ENCODE measurements at places on chromosomes 1 and 21. TPM values are rescaled to one million over a fixed set of nuclear protein-coding genes. Genes with fewer than 3 reads are reported as not detected.

- H3K27ac ChIP-seq: no peak overlapping the region
- DNase-seq: no peak
- H3K27me3 ChIP-seq: no peaks in the 10 kb centered on the region
These were observed 63.4 kb downstream of the LBR start for GRCh38 chr1:225364439-225364838.

GRCh38 chr1:64505944-64506655, 36.2 kb downstream of the CACHD1 start:
- peaks cover 14% of the 10 kb centered on the region for H3K4me1 ChIP-seq
- no peaks in the 10 kb centered on the region for H3K36me3 ChIP-seq
- no peak overlapping the region for H3K27ac ChIP-seq

GRCh38 chr1:6317098-6317760, 56.3 kb upstream of the GPR153 start:
- no peaks in the 10 kb centered on the region for H3K4me1 ChIP-seq
- peak; percentile 26 for DNase-seq
- no peak overlapping the region for H3K4me3 ChIP-seq
- no peaks in the 10 kb centered on the region for H3K27me3 ChIP-seq
- H3K36me3 ChIP-seq: no peaks in the 10 kb centered on the region
- peak overlapping the region; percentile 58 for H3K27ac ChIP-seq

GRCh38 chr1:183593356-183593755, 3.1 kb upstream of the NCF2 start:
- no peak for DNase-seq
- no peak overlapping the region for H3K27ac ChIP-seq
- H3K4me1 ChIP-seq: peaks cover 32% of the 10 kb centered on the region
- H3K36me3 ChIP-seq: no peaks in the 10 kb centered on the region

DNA sequence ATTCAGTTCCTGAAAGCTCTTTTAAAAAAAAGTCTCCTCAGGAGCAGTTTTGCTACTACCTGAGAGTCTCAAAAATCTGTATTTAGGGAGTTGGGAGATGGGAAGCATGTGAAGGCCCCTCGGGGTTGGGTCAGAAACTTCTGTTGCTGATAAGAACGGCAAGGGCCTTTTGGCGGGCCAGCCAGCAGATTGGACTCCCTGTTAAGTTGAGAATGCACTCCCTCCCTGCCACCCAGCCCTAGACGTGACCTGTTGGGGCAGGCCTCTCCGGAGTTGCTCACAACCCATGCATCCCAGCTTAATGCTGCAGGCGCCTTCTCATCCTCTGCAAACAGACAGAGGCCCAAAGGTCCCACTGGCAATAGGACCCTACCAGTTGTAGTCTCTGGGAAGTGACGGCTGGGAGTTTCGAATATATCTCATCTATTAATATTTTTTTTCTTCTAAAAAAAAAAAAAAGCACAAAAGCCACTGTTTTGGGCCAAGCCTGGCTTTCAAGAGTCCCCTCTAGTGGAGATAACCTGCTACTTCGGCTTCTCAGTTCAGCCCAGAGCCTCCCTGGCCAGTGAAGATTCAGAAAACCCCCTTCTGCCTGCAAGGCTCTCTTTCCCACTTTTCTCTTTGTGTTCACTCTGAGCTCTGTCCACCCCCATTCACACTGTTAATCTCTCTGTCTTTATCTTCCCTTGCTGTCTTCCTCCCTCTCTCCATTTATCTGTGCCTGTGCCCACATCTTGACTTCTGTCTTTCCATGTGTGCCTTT, 5.3 kb downstream of the PLXNA2 start:
- H3K4me3 ChIP-seq: no peak overlapping the region
- H3K27ac ChIP-seq: no peak overlapping the region
- H3K27me3 ChIP-seq: no peaks in the 10 kb centered on the region
- DNase-seq: no peak
- H3K36me3 ChIP-seq: no peaks in the 10 kb centered on the region

GRCh38 chr1:193448682-193449461, 262.5 kb upstream of the B3GALT2 start:
- no peak for DNase-seq
- H3K27ac ChIP-seq: no peak overlapping the region
- H3K4me3 ChIP-seq: no peak overlapping the region
- no peaks in the 10 kb centered on the region for H3K36me3 ChIP-seq
- H3K27me3 ChIP-seq: no peaks in the 10 kb centered on the region

- peaks cover 5% of the 10 kb centered on the region for H3K4me1 ChIP-seq
- DNase-seq: peak; percentile 66
- peaks cover 4% of the 10 kb centered on the region for H3K27me3 ChIP-seq
- H3K27ac ChIP-seq: no peak overlapping the region
These were observed 31.1 kb upstream of the HSD3B1 start for GRCh38 chr1:119475866-119476439.

- no peak overlapping the region for H3K27ac ChIP-seq
- no peaks in the 10 kb centered on the region for H3K4me1 ChIP-seq
- no peak for DNase-seq
- H3K4me3 ChIP-seq: no peak overlapping the region
- no peaks in the 10 kb centered on the region for H3K36me3 ChIP-seq
These were observed 24.1 kb upstream of the MYCL start for GRCh38 chr1:39925721-39926342.

- H3K27ac ChIP-seq: peak overlapping the region; percentile 47
- peak; percentile 46 for DNase-seq
- H3K4me3 ChIP-seq: peak overlapping the region; percentile 90
- 0 out of 2 replicates have a peak, but pooled peaks cover 4% of the 10 kb centered on the region for H3K4me1 ChIP-seq
- no peaks in the 10 kb centered on the region for H3K36me3 ChIP-seq
These were observed 64.9 kb upstream of the FCGR2A start for GRCh38 chr1:161440312-161440894.

GRCh38 chr1:18568489-18568888, 62.2 kb upstream of the PAX7 start:
- DNase-seq: no peak
- H3K4me3 ChIP-seq: no peak overlapping the region
- peaks cover 28% of the 10 kb centered on the region for H3K27me3 ChIP-seq
- H3K4me1 ChIP-seq: no peaks in the 10 kb centered on the region

DNA sequence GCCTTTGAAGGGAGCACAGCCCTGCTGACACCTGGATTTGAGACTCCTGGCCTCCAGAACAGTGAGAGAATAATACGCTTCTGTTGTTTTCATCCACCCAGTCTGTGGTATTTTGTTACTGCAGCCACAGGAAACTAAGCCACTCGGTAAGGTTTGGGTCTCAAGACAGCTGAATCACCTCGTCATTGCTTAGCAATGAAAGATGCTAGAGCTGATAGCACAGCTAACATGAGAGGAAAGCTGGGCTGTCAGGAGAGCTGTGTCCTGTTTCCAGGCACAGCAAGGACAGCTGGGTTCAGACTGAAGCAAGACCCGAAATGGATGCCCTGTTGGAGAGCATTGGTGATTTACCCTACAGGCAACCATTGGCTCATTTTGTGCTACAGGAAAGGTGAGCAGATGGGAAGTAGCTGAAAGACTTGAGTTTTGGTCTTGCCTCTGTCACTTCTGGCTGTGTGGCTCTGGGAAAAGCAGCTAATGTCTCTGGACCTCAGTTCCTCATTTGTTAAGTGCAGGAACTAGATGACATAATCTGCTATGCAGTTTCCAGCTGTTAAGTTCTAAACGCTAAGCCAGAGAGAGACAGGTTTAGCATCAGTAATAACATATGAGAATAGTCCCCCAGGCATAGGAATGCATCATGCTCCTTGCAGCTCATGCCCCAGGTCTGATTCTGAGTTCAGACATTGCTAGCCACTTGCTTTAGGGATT, 58.0 kb downstream of the CLIC6 start:
- H3K36me3 ChIP-seq: no peaks in the 10 kb centered on the region
- peak; percentile 35 for DNase-seq
- no peaks in the 10 kb centered on the region for H3K27me3 ChIP-seq
- no peaks in the 10 kb centered on the region for H3K4me1 ChIP-seq

GRCh38 chr1:30446508-30446907, 276.9 kb downstream of the MATN1 start:
- H3K4me1 ChIP-seq: no peaks in the 10 kb centered on the region
- no peak overlapping the region for H3K4me3 ChIP-seq
- DNase-seq: no peak
- H3K27ac ChIP-seq: no peak overlapping the region
- H3K27me3 ChIP-seq: no peaks in the 10 kb centered on the region

DNA sequence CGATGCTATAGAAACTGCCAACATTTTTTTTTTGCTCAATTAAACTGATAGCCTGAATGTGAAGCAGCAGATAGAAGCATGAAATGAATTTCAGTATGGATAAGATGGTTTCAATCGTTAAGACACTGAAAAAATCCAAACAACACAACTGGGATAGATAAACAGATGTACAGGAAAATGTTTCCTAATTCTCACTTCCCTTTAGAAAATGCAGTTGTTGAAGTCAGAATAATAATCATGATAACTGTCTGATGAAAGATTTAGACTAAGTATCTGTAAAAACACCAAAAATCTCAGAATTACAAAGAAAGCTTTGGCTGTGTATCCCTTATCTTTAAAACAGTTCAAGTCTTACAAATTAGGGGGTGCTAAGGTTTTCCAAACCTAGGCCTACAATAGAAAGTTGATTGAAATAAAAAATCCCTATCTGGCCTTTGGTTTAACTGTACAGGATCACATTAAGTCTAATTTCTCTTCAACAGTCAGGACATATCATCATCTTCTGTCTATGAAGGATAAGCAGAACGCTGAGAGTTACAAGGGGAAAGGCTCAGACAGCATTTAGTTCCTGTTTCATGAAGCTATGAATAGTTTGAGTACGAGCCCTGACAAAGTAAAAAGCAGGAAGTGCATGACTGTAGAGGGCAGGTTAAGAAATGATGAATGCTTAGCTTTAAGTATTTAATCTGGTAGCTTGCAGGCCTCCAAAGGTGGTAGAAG, 203.2 kb downstream of the APP start:
- H3K27me3 ChIP-seq: no peaks in the 10 kb centered on the region
- peaks cover 18% of the 10 kb centered on the region for H3K4me1 ChIP-seq
- no peak overlapping the region for H3K4me3 ChIP-seq
- H3K27ac ChIP-seq: no peak overlapping the region
- peaks cover 7% of the 10 kb centered on the region for H3K36me3 ChIP-seq
- no peak for DNase-seq

- no peaks in the 10 kb centered on the region for H3K27me3 ChIP-seq
- H3K4me3 ChIP-seq: no peak overlapping the region
- H3K36me3 ChIP-seq: no peaks in the 10 kb centered on the region
- peak overlapping the region; percentile 66 for H3K27ac ChIP-seq
These were observed 19.3 kb upstream of the ALDH4A1 start for GRCh38 chr1:18921516-18922251.

GRCh38 chr1:202182040-202182877, 11.3 kb upstream of the LGR6 start:
- H3K4me1 ChIP-seq: no peaks in the 10 kb centered on the region
- no peak for DNase-seq
- H3K27me3 ChIP-seq: peaks cover 23% of the 10 kb centered on the region

DNA sequence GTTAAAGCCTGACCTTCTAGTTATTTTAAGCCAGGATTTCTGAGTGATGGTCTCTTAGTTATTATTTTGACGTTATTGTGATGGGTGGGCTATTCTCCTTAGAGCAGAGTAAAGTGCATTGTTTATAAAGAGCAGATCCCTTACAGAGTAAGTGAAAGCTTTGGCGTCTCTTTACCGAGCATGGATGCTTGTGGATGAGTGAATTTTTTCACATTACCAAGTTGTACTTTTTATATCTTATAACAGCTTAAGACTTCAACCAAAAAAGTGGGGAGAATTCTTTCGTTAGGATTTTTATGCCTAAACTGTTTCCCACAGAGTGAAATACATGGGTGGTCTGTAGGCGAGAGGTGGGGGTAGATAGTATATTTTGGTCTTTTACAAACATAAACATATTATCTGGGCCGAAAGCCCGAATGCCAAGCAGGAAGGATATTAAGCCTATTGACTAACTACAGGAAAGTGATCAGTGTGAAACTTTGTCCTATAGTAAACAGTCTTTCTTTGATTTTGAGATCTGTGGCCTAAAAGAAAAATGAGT, 279.1 kb upstream of the C1orf105 start:
- H3K4me3 ChIP-seq: no peak overlapping the region
- H3K27ac ChIP-seq: no peak overlapping the region
- no peaks in the 10 kb centered on the region for H3K4me1 ChIP-seq
- H3K36me3 ChIP-seq: no peaks in the 10 kb centered on the region
- no peaks in the 10 kb centered on the region for H3K27me3 ChIP-seq

DNA sequence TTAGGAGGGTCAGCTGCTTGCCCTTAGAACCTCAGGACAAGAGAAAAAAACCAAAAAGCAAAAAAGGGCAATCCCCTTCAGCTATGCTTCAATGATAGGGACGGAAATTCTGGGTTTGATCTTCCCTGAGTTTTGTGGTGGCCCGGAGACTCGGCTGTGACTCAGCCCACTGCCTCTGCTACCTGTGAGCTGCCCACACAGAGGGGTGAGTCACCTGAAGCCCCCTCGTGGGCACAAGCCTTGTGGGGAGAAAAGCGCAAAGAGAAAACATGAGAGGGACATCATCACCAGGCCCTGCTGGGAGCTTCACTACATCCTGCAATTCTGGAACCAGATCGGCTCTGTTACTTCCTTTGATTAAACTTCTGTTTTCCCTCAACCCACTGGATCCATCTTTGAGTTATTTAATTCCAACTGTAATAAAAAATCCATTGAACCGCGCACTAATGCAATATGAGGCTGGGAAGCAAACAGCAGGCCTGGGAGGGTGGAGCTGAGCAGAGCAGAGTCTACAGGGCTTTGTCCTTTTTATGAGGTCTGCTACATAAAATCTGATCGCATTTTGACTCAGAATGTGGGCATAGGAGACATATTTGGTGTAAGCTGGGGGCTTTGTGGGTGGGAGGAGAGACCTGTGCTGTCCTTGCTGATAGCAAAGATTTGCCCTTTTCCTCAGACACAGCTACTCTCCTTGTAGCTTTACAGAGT, 58.7 kb upstream of the STUM start:
- no peak overlapping the region for H3K4me3 ChIP-seq
- peaks cover 16% of the 10 kb centered on the region for H3K4me1 ChIP-seq
- peaks cover 29% of the 10 kb centered on the region for H3K27me3 ChIP-seq
- no peaks in the 10 kb centered on the region for H3K36me3 ChIP-seq
- no peak overlapping the region for H3K27ac ChIP-seq
- DNase-seq: no peak

- peaks cover 4% of the 10 kb centered on the region for H3K4me1 ChIP-seq
- no peaks in the 10 kb centered on the region for H3K36me3 ChIP-seq
- peak; percentile 35 for DNase-seq
- no peak overlapping the region for H3K27ac ChIP-seq
These were observed 9.8 kb upstream of the PHACTR4 start for GRCh38 chr1:28359592-28360239.

- H3K4me3 ChIP-seq: no peak overlapping the region
- H3K27me3 ChIP-seq: no peaks in the 10 kb centered on the region
- peaks cover 25% of the 10 kb centered on the region for H3K4me1 ChIP-seq
These were observed 73.2 kb upstream of the GADD45A start for GRCh38 chr1:67611846-67612245.

GRCh38 chr1:216210081-216210480, 213.2 kb downstream of the USH2A start:
- no peak overlapping the region for H3K27ac ChIP-seq
- no peaks in the 10 kb centered on the region for H3K4me1 ChIP-seq
- H3K36me3 ChIP-seq: no peaks in the 10 kb centered on the region
- H3K27me3 ChIP-seq: no peaks in the 10 kb centered on the region
- DNase-seq: no peak
- no peak overlapping the region for H3K4me3 ChIP-seq

Gene CFHR3
- 0.28 TPM for total RNA-seq

Gene DENND2C
- total RNA-seq: 1.1 TPM

Gene PSRC1
- total RNA-seq: 28.6 TPM

Gene GATAD2B
- 51.4 TPM for total RNA-seq

Gene KRTAP12-2
- not detected for total RNA-seq

Gene TTC39A
- total RNA-seq: 10.4 TPM

Gene BACH1
- 39.9 TPM for total RNA-seq

Gene C1QC
- not detected for total RNA-seq

Gene C1orf141
- not detected for total RNA-seq

Gene LDLRAD1
- 1.6 TPM for total RNA-seq

Gene TMEM52
- total RNA-seq: 8.5 TPM

Gene PRAMEF12
- total RNA-seq: not detected
